ENCODE measurements at places on chromosomes 2 and 18.

GRCh38 chr2:148658807-148659722, 14.5 kb downstream of the EPC2 start:
- DNase-seq: no peak

DNA sequence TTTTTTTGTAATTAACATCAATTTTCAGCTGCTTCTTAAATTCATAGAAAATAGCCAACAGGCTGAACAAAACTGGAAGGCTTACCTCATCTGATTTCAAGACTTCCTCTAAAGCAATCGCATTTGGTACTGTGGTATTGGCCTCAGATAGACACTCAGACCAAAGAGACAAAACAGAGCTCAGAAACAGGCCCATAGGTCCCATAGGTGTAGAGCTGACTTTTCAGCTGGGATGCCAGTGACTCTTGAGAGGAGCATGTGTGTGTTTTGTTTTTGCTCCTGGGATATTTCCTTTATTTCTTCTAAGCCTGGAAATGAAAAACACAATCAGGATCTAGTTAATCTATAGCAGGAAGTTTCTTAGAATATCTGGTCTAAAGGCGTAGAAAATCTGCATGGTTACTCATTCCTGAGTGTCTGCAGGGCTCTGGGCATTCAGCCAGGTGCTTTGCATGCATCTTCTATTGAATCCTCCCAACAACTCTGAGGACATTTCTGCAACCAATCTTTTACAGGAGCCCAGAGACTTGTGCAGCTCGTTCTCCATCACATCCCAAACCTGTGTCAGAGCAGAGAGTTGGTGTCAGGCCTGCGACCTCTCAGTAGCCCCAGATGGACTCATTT, 190.8 kb downstream of the RTP5 start:
- DNase-seq: no peak

DNA sequence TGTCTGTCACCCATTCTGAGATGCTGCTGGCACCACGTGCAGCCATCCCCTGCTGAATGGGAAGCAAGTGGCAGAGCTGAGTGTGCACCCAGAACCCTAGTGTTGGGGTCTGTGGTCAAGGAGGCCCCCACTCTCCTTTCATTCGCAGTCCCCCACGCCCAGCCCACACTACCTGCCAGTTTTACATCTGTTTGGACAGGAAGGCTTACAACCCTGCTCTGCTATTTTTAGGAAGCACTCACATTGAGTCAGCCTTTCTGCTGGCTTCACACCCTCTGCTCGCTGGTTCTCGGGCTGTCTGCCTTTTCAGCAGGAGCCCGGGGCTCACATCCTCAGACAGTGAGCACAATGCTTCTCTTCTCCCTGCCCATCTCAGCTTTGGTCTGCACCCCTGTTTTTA, 10.7 kb upstream of the ADCY3 start:
- no peak for DNase-seq

DNA sequence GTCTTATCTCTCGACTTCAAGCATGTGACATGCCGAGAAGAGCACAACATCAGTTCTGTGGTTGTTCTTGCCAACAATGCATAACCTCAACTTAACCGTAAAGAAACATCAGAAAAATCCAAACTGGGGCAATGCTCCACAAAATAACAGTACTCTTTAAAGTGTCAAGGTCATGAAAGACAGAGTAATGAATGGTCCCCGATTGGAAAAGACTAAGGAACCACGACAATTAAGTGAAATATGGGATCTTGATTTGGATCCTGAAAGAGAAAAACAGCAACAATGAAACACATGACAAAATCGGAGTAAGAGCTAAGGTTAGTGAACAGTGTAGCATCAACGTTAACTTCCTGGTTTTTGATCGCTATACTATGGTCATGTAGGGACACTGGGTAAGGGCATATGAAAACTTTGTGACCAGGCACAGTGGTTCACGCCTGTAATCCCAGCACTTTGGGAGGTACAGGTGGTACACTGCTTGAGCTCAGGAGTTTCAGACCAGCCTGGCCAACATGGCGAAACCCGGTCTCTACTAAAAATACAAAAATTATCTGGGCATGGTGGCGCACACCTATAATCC, 55.2 kb downstream of the UNC50 start:
- no peak for DNase-seq

GRCh38 chr2:144519934-144520731, at the start of gene ZEB2:
ZEB2 (minus strand) TSS chr2:144520119; CDS start chr2:144517350, 2,769 bp downstream.
- no peak for DNase-seq

DNA sequence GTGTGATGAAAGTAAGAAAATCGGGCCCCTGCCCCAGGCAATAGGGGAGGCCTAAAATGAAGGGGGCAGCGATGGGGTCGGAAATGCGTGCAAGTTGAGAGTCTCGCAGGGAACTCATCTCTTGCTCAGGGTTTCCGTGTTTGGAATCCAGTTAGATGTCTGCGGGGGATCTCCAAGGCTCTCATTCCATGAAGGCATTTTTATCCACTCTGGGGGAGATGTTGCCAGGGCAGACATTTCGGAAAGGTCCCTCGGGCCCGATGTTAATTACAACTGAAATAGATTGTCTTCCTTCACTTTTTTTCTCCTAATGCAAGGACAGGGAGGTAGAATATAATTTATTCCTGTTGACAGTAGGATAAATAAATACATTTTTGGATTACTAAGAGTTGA, 12.8 kb upstream of the SKOR2 start:
- DNase-seq: no peak

- DNase-seq: no peak
Observed at GRCh38 chr2:217851191-217852020, 151.4 kb downstream of the TNS1 start.

GRCh38 chr2:234548695-234549420, 52.0 kb upstream of the ARL4C start:
- no peak for DNase-seq

- no peak for DNase-seq
Observed at GRCh38 chr2:217714287-217714751, 288.5 kb downstream of the TNS1 start.

DNA sequence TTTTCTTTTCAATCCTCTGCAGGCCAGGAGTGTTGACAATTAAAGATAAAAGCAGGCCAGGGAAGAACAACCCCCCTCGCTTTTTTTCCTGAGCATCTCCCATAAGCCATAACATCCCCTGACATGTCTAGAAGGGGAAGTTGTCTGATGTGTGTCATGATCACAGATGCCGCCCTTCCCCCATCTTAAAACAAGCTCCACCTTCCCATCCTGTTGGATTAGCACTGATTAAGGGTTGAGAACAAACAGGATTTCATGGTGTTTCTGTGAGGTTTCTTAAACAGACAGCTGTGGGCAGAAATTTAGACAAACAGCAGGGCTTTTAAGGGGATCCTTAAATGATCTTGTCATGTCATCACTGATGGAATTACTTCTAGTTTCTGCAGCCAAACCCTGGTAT, 59.4 kb upstream of the UPP2 start:
- no peak for DNase-seq

DNA sequence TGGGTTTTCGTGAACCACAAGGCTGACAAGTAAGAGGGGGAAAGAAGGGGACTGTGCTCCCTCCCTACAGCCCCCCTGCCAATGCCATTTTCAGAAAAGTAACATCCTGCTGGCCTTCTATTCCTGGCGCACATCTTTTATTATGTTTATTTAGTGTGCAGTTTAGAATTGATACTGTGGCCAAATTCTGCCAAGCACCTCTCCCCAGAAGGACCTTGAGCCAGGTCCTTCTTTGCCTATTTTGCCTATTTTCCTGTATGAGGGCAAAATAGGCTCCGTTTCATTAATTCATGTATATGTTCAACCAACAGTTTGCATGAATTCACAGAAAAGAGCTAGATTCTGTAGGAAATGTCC, 136.0 kb downstream of the MYO3B start:
- no peak for DNase-seq

DNA sequence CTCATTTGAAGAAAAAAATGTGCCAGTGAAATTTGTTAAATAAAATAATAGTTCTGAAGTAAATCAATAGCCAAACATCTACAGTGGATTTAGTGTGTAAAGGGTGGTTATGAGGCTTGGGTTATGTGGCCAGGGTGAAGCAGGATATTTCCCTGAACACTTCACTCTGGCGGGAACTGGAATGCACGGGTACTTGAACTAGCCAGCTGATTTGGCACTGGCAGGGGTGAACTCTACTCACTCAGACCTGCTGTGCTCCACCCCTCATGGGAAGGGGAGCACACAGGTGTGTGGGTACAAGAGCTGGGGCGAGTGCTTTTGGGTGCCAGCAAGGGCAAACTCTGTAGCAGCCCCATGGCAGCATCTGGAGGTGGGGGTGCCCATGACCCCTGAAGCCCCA, 278.2 kb downstream of the CALCRL start:
- no peak for DNase-seq

DNA sequence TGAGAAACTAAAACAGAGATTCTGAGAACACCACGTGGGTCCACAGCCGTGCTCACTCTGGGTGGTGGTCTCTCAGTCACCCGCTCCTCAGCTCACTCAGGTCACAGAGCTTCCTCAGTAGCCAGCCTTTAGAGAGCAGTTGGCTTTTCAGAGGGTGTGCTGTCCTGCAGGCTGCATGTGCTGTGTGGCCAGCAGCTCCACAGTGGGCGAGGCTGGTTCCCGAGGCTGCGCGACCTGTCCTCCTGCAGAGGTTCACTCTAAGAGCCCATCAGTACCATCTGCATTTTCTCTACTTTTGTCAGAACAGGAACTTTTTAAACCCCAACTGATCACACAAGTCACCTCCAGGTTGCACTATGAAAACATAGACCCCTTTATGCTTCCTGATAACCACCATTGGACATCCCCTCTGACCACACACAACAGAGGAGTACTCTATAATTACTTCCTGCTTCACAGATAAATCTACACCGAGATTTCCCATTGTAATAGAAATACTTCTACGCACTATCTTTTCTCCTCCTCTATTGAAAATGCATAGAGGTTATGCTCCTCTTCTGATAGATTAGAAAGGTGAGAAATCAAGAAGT, 93.1 kb downstream of the GYPC start:
- DNase-seq: no peak

GRCh38 chr18:22066083-22066485, 103.3 kb upstream of the GATA6 start:
- DNase-seq: no peak

GRCh38 chr2:224369028-224369632, 32.8 kb downstream of the FAM124B start:
- no peak for DNase-seq

DNA sequence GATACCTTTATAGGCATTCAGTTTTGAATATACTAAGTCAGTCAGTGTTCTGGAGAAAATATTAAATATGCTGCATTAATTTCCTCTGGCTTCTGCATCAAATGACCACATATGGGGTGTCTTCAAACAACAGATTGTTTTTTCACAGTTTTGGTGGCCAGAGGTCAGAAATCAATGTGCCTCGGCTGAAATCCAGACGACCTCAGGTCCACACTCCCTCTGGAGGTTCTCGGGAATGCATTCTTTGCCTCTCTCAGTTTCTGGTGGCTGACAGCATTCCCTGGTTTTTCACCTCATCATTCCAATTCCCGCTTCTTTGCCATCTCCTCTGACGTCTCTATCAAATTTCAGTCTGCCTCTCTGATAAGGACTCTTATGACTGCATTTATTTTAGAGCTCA, 142.3 kb downstream of the ZNF407 start:
- DNase-seq: no peak

DNA sequence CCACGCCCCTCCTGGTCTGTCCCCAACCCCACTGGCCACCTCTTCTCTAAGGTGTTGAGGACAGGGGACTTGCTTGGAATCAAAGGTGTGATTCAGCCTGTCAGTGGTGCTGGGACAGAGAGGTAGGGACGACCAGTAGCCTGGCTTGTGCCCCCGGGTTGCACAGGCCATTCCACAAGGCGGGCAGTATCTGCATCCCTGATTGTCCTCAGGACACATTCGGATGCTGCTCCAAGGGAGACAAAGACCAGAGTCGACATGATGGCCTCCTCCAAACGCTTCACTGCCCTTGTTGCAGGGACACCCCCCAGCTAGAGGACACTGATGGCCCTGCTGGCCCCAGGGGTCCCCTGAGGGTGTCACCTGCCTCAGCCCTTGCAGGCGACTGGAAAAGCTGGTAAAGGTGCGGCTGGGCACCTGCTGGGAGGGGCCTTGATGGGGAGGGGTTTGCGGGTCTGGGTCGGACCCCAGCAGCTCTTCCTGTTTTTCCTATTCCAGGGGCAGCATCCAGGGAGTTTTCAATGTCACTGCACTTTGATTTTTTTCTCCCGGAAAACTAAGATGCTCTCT, 98.0 kb downstream of the PTGR3 start:
- no peak for DNase-seq

GRCh38 chr2:219733106-219733505, 105.7 kb downstream of the SLC4A3 start:
- no peak for DNase-seq

DNA sequence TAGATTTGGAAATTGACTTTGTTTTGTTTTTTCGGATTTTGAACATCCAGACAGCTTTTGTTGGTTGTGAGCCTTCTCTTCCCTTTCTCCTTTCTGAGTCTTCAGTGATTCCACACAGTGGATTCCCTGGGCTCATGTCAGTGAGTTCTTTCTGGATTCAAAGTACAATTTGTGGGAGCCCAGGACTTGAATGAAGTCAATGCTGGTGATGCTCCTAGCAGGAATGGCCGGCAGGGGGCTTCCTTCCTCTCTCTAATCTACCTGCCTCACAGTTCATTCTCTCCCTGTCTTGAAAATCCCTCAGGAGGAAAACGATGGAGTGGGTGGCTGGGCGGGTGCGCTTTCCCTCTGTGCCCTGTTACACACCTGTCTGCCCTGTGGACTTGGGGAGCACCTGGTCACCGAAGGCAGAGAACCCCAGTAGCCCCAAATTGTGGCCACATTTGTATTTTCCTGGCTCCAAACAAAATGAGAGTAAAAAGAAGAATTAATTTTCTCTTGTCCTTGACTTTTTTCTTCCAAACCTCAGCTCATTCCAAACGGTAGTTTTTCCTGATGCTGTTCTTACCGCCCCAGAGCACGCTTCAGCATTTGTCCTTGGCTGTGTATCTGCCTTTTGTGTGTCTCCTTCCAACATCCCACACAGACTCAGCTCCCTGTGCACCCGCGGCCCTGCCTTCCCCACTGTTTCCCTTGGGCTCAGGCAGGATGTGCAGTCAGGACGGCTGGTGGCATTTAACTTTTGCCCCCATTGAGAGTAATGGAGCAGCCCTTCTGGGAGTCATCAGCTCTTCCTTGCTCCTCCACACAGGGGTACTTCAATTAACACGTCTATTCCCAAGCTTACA, 86.6 kb downstream of the MARCO start:
- DNase-seq: no peak

GRCh38 chr2:96024336-96025193, 10.2 kb downstream of the GPAT2 start:
- DNase-seq: no peak

- DNase-seq: no peak
Observed at GRCh38 chr2:45496869-45497268, 114.2 kb downstream of the SRBD1 start.

- no peak for DNase-seq
Observed at GRCh38 chr2:98518101-98518500, 73.4 kb downstream of the INPP4A start.

GRCh38 chr18:45802814-45803492, 22.5 kb upstream of the SIGLEC15 start:
- no peak for DNase-seq

DNA sequence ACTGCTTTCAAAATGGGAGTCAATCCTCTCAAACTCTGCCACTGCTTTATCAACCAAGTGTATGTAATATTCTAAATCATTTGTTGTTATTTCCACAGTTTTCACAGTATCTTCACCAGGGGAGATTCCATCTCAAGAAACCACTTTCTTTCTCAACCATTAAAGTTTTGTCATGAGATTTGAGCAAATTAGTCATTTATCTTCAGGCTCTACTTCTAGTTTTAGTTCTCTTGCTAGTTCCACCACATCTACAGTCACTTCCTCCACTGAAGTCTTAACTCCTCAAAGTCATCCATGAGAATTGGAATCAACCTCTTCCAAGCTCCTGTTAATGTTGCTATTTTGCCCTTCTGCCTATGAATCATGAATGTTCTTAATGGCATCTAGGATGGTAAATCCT, 545.8 kb downstream of the ARHGAP15 start:
- no peak for DNase-seq

Measured in activated CD4-positive, CD25-positive, alpha-beta regulatory T cell (primary cell).